Right atrium auricular region (tissue), 2 donors: ENCODE measurements at places on chromosomes 12 and 14. TPM values are rescaled to one million over a fixed set of nuclear protein-coding genes. Genes with fewer than 3 reads are reported as not detected.

DNA sequence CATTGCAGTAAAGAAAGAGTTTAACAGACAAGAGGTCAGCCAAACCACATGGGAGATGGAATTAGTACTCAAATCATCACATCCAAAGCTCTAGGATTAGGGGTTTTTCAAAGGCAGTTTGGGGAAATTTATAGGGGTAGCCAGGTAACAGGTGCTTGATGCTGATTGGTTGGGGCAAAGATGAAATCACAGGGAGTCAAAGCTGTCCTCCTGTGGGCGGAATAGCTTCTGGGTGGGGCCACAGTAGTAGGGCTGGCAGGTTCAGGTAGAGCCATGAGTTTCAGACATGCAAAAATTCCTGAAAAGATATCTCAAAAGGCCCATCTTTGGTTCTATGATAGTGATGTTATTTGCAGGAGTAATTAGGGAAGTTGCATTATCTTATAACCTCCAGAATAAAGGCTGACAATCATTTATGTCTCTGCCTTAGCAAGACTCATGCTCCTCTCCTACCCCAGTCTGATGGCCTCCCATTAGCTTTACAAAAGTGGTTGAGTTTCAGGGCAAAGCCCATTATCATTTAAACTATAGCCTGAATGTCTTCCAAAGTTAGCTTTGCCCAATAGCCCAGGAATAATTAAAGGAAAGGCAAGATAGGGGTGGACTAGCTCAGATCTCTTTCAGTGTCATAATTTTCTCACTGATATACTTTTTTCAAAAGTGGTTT, 42.1 kb upstream of the CNTN1 start:
- no peak overlapping the region for H3K4me3 ChIP-seq
- H3K27ac ChIP-seq: no peak overlapping the region
- no peaks in the 10 kb centered on the region for H3K36me3 ChIP-seq
- DNase-seq: no peak
- no peaks in the 10 kb centered on the region for H3K4me1 ChIP-seq
- no peaks in the 10 kb centered on the region for H3K27me3 ChIP-seq

The KIF26A gene
- total RNA-seq: 5.6 TPM

The PZP gene
- not detected for total RNA-seq

- H3K4me1 ChIP-seq: peaks cover 15% of the 10 kb centered on the region
- DNase-seq: peak; percentile 85
- no peak overlapping the region for H3K4me3 ChIP-seq
- no peaks in the 10 kb centered on the region for H3K36me3 ChIP-seq
- H3K27me3 ChIP-seq: no peaks in the 10 kb centered on the region
- H3K27ac ChIP-seq: peak overlapping the region; percentile 59
Observed at GRCh38 chr12:20426191-20426590, 57.9 kb downstream of the PDE3A start.

- H3K27me3 ChIP-seq: no peaks in the 10 kb centered on the region
- H3K4me3 ChIP-seq: no peak overlapping the region
- no peak for DNase-seq
- H3K4me1 ChIP-seq: peaks cover 4% of the 10 kb centered on the region
- no peaks in the 10 kb centered on the region for H3K36me3 ChIP-seq
Observed at GRCh38 chr12:47029903-47030302, 49.5 kb upstream of the PCED1B start.

DNA sequence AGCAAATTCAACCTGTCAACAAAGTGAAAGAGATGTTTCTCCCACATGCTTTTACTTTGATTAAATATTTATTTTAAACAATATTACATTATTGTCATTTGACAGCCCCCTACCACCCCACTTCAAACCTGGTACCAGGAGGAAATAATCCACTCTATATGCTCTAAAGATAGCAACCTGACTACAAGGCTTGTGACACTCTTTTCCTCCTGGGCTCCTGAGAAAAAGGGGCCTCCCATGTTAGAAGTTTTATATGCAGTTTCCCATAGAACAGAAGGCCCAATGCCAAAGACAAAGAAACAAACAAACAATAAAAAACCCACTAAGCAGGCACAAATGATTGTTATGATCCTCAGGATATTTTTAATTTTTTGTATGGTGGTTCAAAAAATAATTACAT, 73.6 kb downstream of the RPS29 start:
- H3K27ac ChIP-seq: no peak overlapping the region
- no peaks in the 10 kb centered on the region for H3K36me3 ChIP-seq
- no peaks in the 10 kb centered on the region for H3K27me3 ChIP-seq
- DNase-seq: no peak
- H3K4me1 ChIP-seq: no peaks in the 10 kb centered on the region

- H3K4me1 ChIP-seq: no peaks in the 10 kb centered on the region
- H3K4me3 ChIP-seq: no peak overlapping the region
- no peak for DNase-seq
- H3K27me3 ChIP-seq: no peaks in the 10 kb centered on the region
Observed at GRCh38 chr12:116226026-116226425, 51.5 kb downstream of the MED13L start.

The RNASE3 gene
- not detected for total RNA-seq

GRCh38 chr12:60209933-60210332, 614.1 kb downstream of the SLC16A7 start:
- no peaks in the 10 kb centered on the region for H3K36me3 ChIP-seq
- H3K27ac ChIP-seq: no peak overlapping the region
- no peaks in the 10 kb centered on the region for H3K27me3 ChIP-seq
- no peak overlapping the region for H3K4me3 ChIP-seq
- DNase-seq: no peak

The ZNF641 gene
- total RNA-seq: 18.1 TPM

The TRHDE gene
- total RNA-seq: 0.37 TPM

The ATP23 gene
- total RNA-seq: 6.0 TPM

- peak overlapping the region; percentile 45 for H3K4me3 ChIP-seq
- H3K36me3 ChIP-seq: no peaks in the 10 kb centered on the region
- peaks cover 78% of the 10 kb centered on the region for H3K4me1 ChIP-seq
Observed at GRCh38 chr12:57240066-57240921, 10.7 kb downstream of the STAC3 start.

DNA sequence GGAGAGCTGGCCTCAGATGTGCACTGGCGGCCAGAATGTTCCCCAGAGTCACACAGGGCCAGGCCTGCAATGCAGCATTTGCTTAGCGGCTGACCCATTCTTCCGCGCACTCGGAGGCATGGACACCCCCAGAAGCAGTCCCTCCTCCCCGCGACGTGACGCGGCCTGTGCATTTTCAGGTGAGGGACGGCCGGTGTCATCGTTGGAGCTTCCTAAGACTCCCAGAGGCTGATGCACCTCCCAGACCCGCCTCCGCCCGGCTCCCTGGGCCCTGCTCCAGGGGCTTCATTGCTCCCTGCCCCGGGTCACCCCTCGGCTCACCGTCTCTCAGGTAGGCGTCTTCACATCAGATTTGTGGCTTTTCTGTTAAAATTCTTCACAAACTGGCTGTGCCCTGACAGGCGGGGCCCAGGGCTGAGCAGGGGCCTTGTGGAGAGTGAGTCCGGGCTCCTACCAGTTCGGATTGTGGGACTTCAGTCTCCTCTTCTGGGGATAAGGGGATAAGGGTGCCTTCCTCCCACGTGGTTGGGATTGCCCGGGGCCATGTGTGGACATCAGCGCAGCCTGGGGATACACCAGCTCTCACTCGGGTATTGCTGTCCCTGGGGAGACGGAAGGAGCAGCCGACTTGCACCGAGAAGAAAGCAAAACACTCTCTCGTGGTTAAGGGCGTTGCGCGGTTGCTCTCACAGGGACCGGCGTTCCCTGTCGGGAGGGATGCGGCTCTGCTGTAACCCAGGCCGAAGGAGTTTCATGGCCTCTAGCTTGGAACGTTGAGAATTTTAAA, 249.1 kb downstream of the ADGRD1 start:
- no peak overlapping the region for H3K27ac ChIP-seq
- DNase-seq: peak; percentile 30
- H3K4me1 ChIP-seq: no peaks in the 10 kb centered on the region
- no peaks in the 10 kb centered on the region for H3K36me3 ChIP-seq
- H3K4me3 ChIP-seq: no peak overlapping the region

DNA sequence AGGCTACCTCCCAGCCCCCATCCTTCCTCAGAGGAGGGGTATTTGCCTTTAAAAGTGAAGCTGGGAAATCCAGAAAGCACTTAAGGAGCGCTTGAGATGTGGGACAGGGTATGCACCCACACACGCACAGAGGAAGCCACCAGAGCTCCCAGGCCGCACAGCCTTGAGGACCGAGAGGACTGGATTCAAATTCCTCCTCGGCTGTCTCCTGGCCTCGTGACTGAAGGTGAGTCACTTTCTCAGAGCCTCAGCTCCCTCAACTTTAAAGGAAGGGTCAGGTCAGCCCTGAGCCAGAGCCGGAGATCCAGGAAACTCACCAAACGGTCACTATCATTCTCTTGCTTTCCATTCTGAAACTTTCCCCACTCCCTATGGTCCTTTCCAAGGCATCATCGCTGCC, 37.6 kb downstream of the BCL11B start:
- H3K4me3 ChIP-seq: no peak overlapping the region

- no peaks in the 10 kb centered on the region for H3K27me3 ChIP-seq
- H3K4me1 ChIP-seq: no peaks in the 10 kb centered on the region
- H3K4me3 ChIP-seq: no peak overlapping the region
- DNase-seq: no peak
- no peaks in the 10 kb centered on the region for H3K36me3 ChIP-seq
Observed at GRCh38 chr12:73998894-73999293, 538.7 kb upstream of the ATXN7L3B start.

The NGB gene
- total RNA-seq: not detected

- H3K4me1 ChIP-seq: peaks cover 7% of the 10 kb centered on the region
- H3K36me3 ChIP-seq: no peaks in the 10 kb centered on the region
- no peak overlapping the region for H3K27ac ChIP-seq
- H3K27me3 ChIP-seq: no peaks in the 10 kb centered on the region
Observed at GRCh38 chr14:31059152-31059924, 33.2 kb upstream of the STRN3 start.

DNA sequence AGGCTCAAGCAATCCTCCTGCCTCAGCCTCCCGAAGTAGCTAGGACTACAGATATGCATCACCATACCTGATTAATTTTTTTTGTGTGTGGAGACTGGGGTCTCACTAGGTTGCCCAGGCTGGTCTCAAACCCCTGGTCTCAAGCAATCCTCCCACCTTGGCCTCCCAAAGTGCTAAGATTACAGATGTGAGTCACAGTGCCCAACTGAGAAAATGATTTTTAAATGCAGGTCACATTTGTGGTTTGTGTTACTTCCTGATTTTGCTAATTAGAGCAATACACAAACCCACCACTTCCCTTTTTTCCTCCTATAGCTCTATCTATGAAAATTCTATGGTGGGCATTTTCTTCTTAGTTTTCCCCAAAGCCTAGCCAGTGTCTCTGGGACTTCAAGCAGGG, 45.5 kb upstream of the TMEM263 start:
- no peaks in the 10 kb centered on the region for H3K36me3 ChIP-seq
- H3K27me3 ChIP-seq: no peaks in the 10 kb centered on the region
- H3K4me1 ChIP-seq: no peaks in the 10 kb centered on the region
- H3K27ac ChIP-seq: no peak overlapping the region
- no peak overlapping the region for H3K4me3 ChIP-seq

GRCh38 chr12:120842595-120842994, 61.6 kb downstream of the SPPL3 start:
- H3K27me3 ChIP-seq: no peaks in the 10 kb centered on the region
- H3K4me3 ChIP-seq: no peak overlapping the region
- no peak for DNase-seq
- no peak overlapping the region for H3K27ac ChIP-seq
- peaks cover 42% of the 10 kb centered on the region for H3K4me1 ChIP-seq
- H3K36me3 ChIP-seq: no peaks in the 10 kb centered on the region

DNA sequence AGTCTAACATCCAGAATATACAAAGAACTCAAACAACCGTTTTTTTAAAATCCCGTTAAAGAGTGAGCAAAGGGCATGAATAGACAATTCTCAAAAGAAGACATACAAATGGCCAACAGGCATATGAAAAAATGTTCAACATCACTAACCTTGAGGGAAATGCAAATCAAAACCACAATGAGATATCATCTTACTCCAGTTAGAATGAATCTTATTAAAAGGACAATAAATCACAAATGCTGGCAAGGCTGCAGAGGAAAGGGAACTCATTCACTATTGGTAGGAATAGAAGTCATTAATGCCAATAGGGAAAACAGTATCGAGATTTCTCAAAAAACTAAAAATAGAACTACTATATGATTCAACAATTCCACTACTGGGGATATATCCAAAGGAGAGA, 520.1 kb downstream of the RMST start:
- H3K4me1 ChIP-seq: no peaks in the 10 kb centered on the region
- no peak overlapping the region for H3K27ac ChIP-seq
- H3K4me3 ChIP-seq: no peak overlapping the region
- H3K27me3 ChIP-seq: no peaks in the 10 kb centered on the region
- no peak for DNase-seq

The KERA gene
- total RNA-seq: not detected

The TPH2 gene
- total RNA-seq: not detected

DNA sequence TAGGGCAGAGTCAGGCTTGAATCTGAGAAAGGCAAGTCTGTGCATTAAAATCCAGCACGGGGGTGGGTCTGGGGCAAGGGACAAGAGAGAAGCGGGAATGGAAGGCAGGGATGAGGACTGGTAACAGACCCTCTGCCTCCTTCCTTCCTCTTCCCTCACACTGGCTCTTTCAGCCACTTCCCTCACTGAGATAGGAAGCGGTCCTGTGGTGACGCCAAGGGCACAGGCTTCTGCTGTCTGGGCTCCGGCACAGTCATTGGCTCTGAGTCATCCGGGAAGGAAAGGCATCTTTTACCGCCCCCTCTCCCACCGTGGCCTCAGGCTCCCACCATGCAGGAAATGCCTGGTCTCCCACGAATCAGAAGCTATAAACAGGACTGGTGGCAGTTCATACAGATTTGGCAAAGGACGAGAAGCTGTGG, 70.2 kb downstream of the ETV6 start:
- H3K4me1 ChIP-seq: peaks cover 30% of the 10 kb centered on the region
- no peaks in the 10 kb centered on the region for H3K27me3 ChIP-seq
- H3K36me3 ChIP-seq: no peaks in the 10 kb centered on the region
- no peak overlapping the region for H3K27ac ChIP-seq
- no peak overlapping the region for H3K4me3 ChIP-seq
- peak; percentile 79 for DNase-seq

GRCh38 chr12:93825501-93825888, 148.3 kb downstream of the CRADD start:
- H3K4me3 ChIP-seq: no peak overlapping the region
- H3K27me3 ChIP-seq: no peaks in the 10 kb centered on the region
- H3K27ac ChIP-seq: peak overlapping the region; percentile 40
- DNase-seq: no peak
- H3K4me1 ChIP-seq: no peaks in the 10 kb centered on the region
- H3K36me3 ChIP-seq: no peaks in the 10 kb centered on the region

- peak overlapping the region; percentile 97 for H3K27ac ChIP-seq
- H3K27me3 ChIP-seq: no peaks in the 10 kb centered on the region
- no peaks in the 10 kb centered on the region for H3K4me1 ChIP-seq
- peak overlapping the region; percentile 85 for H3K4me3 ChIP-seq
- H3K36me3 ChIP-seq: no peaks in the 10 kb centered on the region
Observed at GRCh38 chr14:73058922-73059673, 764 bp downstream of the RBM25 start.

DNA sequence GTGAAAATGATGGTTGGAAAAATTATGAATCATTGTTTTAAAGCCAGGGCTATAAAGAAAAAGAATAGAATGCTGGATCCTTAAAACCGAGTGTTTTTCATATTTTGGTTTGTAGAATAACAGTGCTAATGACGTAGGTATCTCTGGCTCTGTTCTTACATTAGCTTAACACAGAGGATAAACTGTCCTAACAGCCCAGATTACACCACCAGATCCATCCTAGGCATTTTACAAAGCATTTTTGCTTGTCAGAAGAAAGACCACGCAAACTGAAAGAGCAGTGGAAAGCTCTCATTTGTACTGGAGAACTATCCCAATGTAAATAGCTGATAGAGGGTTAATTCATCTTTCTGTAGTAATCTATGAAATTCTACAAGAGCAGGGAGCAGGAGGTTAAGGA, 13.6 kb downstream of the IFT81 start:
- H3K27me3 ChIP-seq: no peaks in the 10 kb centered on the region
- H3K27ac ChIP-seq: no peak overlapping the region
- peaks cover 50% of the 10 kb centered on the region for H3K36me3 ChIP-seq
